ENCODE measurements at places on chromosomes 16 and 17.

DNA sequence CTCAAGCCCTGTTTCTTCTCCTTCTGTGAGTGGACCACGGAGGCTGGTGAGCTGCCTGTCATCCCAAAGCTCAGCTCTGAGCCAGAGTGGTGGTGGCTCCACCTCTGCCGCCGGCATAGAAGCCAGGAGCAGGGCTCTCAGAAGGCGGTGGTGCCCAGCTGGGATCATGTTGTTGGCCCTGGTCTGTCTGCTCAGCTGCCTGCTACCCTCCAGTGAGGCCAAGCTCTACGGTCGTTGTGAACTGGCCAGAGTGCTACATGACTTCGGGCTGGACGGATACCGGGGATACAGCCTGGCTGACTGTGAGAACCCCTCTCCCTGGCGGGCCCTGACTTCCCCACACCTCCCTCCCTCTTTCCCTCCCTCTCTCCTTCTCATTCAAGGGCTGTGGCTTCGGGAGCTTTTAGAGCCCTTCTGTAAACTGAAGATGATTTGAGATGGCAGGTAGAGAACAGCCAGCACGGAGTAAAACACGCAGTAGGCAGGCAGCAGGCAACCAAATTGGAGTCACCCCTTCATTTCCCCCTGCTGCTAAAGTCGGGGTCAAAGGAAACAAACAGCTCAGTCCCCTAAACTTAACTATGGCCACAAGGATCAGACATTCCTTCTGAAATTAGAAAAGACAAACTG, 3.9 kb downstream of the SPACA3 start:
- H3K36me3 ChIP-seq: no peaks in the 10 kb centered on the region
- peaks cover 4% of the 10 kb centered on the region for H3K4me1 ChIP-seq
- H3K27ac ChIP-seq: no peak overlapping the region
- no peak for DNase-seq
- peaks cover 28% of the 10 kb centered on the region for H3K27me3 ChIP-seq

DNA sequence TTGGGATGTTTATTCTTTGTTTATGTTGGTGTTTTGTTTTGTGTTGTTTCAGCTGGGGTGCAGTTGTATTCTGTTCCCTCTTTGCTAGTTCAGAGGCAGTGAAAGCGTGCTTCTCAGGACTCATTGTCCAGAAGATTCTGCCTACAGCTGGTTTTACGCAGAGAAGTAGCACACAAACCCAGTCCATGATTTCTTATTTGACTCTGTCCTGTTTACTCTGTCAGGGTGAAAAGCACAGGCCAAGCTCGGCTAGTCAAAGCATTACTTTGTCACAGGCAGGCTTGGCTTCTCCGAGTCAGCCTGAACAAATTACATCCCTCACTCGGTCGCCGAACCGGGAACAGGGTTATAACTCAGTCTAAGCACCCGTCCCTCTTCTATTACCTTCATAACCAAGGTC, 435.0 kb downstream of the MAF start:
- H3K36me3 ChIP-seq: peaks cover 5% of the 10 kb centered on the region
- H3K4me3 ChIP-seq: no peak overlapping the region
- peak overlapping the region; percentile 45 for H3K27ac ChIP-seq
- DNase-seq: no peak

GRCh38 chr16:28301154-28301553, 8.8 kb downstream of the SBK1 start:
- no peak overlapping the region for H3K4me3 ChIP-seq
- no peaks in the 10 kb centered on the region for H3K27me3 ChIP-seq
- DNase-seq: no peak
- H3K27ac ChIP-seq: no peak overlapping the region

- no peak for DNase-seq
- H3K4me1 ChIP-seq: peaks cover 33% of the 10 kb centered on the region
- H3K36me3 ChIP-seq: peaks cover 26% of the 10 kb centered on the region
- H3K4me3 ChIP-seq: no peak overlapping the region
- H3K27ac ChIP-seq: peak overlapping the region; percentile 33
These were observed 2.9 kb downstream of the KPNB1 start for GRCh38 chr17:47652570-47652969.

DNA sequence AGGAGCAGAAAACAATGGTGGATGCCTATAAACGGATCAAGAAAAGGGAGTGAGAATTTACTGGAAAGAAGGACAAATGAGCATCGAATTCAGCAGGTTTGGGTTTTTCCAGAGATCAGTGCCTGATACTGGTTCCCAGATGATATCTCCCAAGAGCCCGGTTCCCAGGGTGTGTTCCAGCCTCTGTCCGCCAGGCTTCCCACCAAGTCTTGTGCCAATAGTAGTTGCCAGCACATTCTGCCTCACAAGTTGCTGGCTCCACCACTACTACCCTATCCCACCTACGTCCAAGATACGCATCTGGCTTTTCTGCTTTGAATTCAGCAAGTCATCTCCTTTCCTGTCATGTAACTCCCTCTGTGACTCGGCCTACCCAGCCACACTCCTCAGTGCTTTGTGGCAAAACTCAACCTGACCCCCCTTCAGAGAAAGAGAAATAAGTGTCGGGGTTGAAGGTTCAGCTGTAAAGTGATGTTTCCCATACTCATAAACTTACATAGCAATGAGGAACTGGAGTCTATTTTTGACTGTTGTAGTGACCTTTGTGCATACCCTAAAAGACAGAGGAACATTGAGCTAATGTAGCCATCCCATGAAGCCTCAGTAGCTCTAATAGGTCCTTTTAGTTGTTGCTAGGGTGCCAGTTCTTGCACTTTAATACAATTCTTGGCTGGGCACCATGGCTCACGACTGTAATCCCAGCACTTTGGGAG, 277.0 kb downstream of the IRX3 start:
- H3K27me3 ChIP-seq: no peaks in the 10 kb centered on the region
- DNase-seq: no peak
- H3K36me3 ChIP-seq: peaks cover 28% of the 10 kb centered on the region
- H3K4me1 ChIP-seq: no peaks in the 10 kb centered on the region
- no peak overlapping the region for H3K4me3 ChIP-seq
